ENCODE measurements at places on chromosomes 1 and 21. TPM values are rescaled to one million over a fixed set of nuclear protein-coding genes. Genes with fewer than 3 reads are reported as not detected.

Gene PRKACB
- 52.5 TPM for total RNA-seq

Gene LRRC71
- 0.50 TPM for total RNA-seq

Gene SH2D5
- total RNA-seq = 0.57 TPM

Gene FOXO6
- total RNA-seq = 1.0 TPM

Gene FBXO2
- total RNA-seq = 10.2 TPM

Gene CSF1
- total RNA-seq = 33.8 TPM

Gene TTC24
- total RNA-seq = 0.57 TPM

Gene OLFML3
- 13.5 TPM for total RNA-seq

Gene AGRN
- total RNA-seq = 261 TPM

Gene LCE3D
- not detected for total RNA-seq

Gene C1orf226
- total RNA-seq = 15.2 TPM

Gene MAEL
- total RNA-seq = 0.54 TPM

Gene VHLL
- not detected for total RNA-seq

Gene HRNR
- total RNA-seq = not detected

Gene WNT2B
- total RNA-seq = 4.7 TPM

Gene KRTAP6-3
- not detected for total RNA-seq

All from kidney (tissue), 22 donors.